Fibroblast of lung (primary cell): ENCODE measurements at places on chromosomes 4 and X. TPM values are rescaled to one million over a fixed set of nuclear protein-coding genes. Genes with fewer than 3 reads are reported as not detected.

The GABRA4 gene
- not detected in 2 replicates for total RNA-seq

The DTHD1 gene
- total RNA-seq, result not detected in 2 replicates

The NLRP2B gene
- under 0.01 TPM in 1 of 2 replicates, not detected in the other for total RNA-seq

DNA sequence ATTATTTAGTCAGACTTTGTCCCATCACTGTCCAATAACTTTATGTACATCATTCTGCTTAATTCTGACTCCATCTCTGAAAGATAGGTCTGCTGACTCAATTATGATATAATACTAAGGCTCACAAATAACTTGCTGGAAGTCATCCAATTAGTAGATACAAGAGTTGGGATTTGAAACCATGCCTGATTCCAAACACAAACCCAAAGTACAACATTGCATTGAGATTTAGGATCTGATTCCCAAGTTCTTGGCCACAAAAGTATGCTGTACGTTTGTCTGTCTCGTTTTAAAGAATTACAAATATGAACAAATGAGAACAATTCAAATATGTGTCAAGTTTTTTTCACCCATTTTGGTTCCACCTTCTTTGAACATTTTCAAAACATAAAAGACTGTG lies 108.8 kb downstream of the AMELX start:
- DNase-seq, result peak; percentile 19

DNA sequence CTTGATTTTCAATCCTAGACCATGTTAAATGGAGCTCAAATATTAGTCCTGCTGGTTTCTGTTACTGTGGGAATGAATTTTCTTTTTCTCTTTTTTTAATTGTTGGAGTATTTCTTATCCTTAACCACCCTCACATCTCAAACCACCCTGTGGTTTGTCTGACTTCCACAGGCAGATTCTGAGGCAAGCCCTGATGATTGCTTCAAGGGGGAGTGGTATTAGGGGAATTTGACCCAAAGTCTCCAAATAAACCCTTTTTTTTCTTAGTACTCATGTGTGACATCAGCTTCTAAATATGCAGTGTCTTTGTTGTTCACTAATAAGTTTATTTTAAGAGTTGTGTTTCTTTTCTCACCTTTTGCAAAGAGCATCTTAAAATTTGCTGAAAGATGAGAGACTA lies 810.3 kb downstream of the IL1RAPL1 start:
- DNase-seq, result peak; percentile 87

GRCh38 chr4:53647547-53647946 lies 56.3 kb upstream of the LNX1 start:
- no peak for DNase-seq

DNA sequence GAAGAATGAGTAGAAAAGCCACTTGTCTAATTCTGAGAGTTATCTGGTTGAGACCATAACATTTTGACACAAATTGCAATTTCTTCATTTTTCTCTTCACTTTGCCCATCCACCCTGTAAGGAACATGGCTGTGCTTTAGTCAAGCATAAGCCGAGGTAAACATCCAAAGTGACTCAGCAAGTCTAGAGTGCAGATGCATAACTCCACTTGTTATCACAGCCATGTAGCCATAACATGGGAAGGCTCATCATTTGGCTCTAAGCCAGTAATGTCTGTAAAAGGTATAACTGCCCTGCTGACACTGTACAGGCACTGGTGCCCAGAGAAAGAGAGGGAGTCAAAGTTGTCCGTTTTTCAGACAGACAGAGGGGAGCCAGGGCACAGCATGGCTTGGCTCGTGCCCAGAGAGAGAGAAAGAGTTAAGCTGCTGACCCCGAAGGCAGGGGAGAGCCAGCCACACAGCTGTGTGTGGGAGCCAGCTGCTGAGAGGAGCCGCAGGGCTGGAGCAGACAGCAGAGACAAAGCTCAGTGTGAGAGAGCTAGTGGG lies 76.9 kb upstream of the EXOC1L start:
- peak; percentile 67 for DNase-seq

DNA sequence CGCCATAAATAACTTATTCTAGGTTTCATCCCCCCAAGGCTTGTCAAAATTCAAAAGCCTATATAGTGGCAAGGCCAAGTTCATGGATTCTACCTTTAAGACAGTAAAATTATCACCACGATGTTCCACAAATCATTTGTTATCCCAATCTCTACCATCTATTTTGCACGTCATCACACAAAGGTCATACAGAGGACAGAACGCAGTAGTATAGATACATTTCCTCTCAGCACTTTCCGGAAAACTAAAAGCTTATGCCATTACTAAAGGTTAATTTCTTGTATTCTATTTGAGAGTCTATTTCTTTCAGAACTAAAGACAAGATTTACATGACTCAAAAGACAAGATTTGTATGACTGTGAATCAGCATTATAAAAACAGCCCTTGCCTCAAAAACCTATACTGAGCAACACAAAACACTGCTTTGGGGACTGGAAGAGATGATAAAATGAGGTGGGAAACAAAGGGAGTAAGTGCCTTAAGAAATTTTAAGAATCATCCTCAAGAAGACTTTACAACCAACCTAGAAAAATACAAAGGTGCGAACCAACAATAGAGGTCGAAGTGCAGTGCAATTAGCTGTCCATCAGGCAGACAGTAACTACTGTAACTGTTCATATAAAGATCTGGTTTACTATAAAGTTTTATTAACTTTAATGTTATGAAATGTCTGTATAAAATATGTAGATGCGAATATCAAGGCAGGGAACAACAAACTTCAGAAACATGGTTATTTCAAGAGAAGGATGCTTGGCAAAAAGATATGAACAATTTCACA lies 7.6 kb downstream of the UBE2D3 start:
- peak; percentile 15 for DNase-seq

- DNase-seq, result no peak
Observed at GRCh38 chr4:44159991-44160390, 288.6 kb downstream of the KCTD8 start.

- peak; percentile 2 for DNase-seq
Observed at GRCh38 chrX:132059973-132060540, 37.0 kb downstream of the STK26 start.
